Thoracic aorta (tissue), 2 donors: ENCODE measurements at places on chromosomes 13 and 19. TPM values are rescaled to one million over a fixed set of nuclear protein-coding genes. Genes with fewer than 3 reads are reported as not detected.

DNA sequence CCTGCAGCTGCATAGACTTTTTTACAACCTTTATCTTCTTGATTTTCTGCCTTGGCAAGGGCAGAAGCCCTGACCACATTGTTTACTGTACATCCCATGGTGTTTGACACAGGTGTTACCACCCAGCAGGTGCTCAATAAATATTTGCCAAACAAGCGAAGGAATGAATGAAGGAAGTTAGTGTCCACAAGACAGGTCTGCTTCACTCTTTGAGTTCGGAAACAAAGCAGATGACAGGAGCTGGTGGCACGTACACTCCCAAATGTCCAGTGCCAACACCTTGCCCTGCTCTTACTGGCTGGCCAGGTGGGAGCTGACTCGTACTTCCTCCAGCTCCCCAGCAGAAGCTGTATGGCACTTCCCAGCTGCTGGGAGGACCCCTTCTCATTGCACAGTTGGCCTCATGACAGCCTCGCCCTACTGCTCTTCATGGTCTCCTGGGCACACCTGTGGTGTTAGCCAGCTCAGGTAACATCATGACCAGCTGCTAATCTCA, 22.0 kb upstream of the MUC16 start:
- DNase-seq: no peak

DNA sequence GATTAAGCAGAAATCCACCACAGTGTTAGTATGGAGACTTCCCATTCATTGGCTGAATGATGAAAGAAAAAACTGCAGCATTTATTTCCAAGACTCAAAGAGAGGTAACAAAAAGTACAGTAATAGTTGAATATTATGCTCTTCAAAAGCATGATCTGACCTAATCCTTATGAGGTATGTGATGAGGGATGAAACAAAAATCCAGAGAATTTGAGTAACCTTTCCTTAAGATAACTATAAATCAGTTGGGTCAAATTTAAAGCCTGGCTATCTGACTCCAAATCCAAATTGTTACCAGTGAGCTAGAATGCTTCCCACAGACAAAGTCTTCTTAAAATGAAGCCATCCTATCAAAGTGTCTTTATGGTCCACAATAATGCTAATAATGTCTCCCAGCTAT, 38.1 kb downstream of the NUFIP1 start:
- DNase-seq: no peak

DNA sequence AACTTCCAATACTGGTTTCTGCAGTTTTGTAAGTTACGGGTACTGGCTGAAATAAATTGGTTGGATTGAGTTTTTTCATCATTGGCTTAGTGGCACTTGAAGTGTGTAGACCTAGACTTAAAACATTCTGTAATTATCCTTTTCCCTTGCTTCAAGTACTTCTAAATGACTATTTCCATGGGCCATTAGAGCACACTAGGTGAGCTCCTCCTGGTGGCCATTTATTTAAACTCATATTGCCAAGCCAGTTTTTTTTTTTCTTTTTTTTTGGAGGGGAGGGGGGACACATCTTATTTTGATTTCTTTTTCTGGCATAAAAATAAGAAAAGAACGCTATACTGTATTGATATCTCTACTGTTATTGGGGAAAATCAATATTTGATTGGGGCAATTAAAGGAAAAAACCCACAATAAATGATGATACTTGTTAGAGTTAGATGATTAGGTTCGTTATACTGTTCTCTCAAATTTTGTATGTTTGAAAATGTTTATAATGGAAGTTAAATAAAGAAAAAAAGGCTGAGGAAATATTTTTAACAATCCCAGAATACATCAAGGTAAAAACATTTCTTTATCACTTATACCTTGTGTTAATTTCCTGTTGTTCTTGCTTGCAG, 82.9 kb downstream of the PDS5B start:
- no peak for DNase-seq

DNA sequence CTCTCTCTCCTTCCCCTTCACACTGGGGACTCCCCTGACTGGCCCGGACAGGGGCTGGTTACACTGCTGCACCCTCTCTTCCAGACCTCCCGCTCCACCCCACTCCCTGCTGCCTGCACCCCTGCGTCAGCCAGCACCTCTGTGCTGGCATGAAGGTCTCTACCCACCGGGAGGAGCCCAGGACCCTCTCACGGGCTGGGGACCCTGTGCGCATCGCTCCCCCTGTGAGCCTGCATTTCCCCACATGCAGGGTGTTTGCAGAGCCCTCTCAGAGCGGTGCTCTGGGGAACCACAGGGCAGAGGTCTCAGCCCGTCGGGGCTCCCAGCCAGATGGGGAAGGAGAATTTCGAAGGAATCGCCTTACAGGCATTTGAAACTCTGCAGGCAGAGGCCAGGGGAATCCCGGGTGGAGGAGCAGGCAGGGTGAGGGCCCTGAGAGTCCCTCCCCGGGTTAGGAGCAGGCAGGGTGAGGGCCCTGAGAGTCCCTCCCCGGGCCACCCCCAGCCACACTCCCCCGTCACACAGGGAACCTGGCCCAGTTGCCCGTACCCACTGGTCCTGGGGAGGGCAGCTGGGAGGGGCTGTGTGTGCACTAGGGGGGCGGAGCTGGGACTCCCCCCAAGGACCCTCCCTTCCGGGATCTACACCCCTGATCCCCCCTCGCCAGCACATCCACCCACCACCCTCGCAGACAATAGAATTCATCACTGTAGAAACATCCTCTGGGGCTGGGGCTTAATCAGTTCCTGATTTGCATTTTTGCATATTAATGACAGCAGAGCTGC, 16.3 kb upstream of the TCF3 start:
- DNase-seq: no peak

- no peak for DNase-seq
Observed at GRCh38 chr19:7505682-7506384, 10.1 kb upstream of the ZNF358 start.

GRCh38 chr19:11223200-11223599, 16.2 kb upstream of the ANGPTL8 start:
- no peak for DNase-seq

The CLEC4M gene
- total RNA-seq: not detected

The TPGS1 gene
- 34.1 TPM for total RNA-seq
